ENCODE measurements at places on chromosomes 5 and 9.

DNA sequence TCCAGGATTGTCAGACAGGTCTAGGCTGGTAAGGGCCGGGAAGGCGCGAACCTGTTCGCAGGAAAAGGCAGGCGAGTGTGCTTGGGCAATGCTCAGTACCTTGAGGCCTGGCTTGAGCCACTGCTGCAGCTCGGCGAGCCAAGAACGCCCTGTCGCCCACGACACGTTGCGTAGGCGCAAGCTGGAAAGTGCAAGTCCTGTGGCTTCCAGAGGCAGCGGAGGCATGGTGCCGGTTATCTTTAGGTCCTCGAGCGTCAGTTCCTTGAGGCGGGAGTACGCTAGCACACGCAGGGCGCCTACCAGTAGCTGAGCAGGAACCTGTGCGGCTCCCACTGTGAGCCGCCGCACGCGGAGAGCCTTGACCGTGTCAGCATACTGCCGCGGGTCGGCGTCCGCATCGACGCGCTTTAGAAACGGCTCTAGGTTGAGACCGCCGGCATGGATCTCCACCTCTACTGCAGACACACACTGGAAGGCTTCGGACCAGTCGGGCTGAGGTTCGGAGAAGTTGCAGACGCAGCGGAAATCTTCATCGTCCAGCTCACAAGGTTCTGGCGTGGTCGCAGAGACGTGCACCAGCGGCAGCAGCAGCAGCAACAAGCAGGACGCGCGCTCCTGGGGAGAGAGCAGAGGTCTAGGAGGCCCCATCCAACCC, 482 bp downstream of the CD14 start:
- DNase-seq = no peak

GRCh38 chr9:15248081-15248480, 58.9 kb downstream of the TTC39B start:
- no peak for DNase-seq

DNA sequence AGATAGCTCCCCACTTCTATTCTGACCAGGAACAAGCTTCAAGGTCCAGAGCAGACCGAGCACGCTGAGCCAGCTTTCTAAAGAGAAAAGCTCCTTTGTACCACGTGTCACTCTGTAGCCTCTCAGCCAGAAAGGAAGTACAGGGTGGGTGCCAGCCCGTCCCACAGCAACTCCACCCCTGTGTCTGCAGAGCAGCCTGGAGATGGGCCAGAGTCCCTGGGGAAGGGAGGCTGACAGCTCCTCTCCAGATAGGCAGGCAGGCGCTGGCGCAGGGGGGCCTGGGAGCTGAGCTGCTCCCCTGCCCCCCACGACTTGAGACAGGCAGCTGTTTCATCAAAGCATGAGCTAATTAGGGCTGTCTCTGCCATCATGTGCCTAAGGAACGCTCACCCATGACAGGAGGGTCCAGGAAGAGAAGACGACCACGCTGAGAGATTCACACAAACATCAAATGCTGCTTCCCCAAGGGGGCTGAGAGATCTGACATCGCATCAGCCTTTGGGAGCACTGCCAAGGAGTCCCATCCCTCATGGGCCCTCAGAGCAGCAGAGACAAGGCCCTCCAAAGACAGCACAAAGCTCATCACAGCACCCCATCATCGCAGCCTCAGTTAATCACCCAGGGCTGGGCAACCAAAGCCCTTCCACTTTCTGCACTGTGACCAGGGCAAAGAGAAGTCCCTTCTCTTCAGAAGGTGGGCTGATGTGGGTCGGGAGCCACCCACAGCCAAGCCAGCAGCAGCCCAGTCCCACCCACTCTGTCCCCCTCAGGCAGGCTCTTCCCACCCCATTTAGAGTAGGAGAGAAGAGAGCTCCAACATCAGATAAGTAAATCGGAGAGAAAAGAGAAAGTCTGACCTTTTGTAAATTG, 78.5 kb upstream of the LRRTM2 start:
- DNase-seq = peak; percentile 50

DNA sequence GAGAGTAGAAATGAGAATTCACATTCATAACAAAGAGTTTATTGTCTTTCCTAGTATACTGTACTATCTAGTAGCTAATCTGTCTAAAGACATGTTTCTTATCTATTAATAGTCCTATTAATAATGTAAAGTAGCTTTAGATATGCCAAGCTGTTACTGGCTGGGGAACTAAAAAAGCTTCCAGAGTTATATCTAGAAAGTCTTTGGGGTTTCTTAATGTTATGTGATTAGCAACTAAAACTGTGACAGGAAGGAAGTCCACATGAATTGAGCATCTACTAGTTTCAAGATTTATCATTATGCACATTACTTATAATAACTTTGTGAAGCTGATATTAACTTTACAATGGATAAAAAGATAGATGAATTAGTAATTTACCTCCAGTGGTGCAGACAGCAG, 122.7 kb upstream of the CDKN2B start:
- DNase-seq = no peak

DNA sequence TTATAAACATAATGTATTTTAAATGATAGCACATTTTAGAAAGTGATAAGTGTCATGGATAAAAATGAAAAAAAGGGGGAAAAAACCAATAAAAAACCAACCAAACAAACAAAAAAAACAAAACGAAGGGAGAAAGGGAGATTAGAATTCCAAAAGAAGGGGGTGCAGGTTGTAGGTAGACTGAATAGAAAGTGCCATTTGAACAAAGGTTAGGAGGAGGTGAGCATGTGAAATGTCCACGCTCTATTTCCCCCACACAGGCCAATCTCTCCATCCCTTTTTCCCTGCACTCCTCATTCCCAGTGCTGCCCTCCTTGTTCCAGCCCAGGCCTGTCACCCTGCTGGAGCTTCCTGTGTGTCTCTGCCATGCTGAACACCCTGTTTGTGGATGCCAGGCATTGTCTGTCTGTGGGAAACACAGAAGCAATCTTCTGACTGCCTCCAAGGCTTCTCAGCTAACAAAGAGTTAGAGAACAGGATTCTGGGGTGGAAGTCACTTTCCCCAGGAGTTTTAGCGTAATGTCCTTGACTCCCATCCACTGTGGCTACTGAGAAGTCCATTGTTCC, 138.8 kb downstream of the ADAMTS16 start:
- no peak for DNase-seq

DNA sequence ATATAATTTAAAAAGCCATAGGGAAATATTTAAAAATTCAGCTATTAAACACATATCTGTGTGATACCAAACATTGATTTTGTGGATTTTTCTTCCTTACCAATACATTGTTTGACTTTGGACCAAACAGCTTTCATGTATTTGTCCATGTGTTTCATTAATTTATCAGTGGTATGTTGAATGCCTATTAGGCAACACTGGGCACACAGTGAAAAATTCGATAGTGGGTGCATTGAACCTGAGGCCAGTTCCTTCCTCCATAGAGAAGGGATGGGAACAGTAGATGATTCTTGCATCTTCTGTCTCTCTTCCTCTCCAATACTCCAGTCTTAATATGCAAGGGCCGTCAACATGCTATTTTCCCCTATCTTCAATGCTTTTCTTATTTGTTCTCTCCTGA, 110.2 kb upstream of the NR3C1 start:
- DNase-seq = no peak

DNA sequence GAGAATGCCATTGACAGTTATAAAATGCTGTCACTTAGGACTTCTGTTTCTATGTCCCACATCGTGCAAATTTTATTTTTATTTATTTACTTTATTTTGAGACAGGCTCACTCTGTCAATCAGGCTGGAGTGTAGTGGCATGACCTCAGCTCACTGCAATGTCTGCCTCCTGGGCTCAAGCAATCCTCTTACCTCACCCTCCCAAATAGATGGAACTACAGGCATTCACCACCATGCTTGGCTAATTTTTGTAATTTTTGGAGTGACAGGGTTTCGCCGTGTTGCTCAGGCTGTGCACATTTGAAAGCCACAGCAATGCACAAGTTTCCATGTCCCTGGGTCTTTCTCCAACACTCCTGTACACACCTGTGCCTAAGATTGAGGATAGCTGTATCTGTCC, 51.8 kb downstream of the ADAMTS16 start:
- DNase-seq = no peak

GRCh38 chr5:127930311-127930710, 153.3 kb upstream of the SLC12A2 start:
- DNase-seq = no peak

- no peak for DNase-seq
These were observed 20.0 kb upstream of the GCNT1 start for GRCh38 chr9:76438841-76439588.

- no peak for DNase-seq
These were observed 5.9 kb upstream of the CXXC5 start for GRCh38 chr5:139642213-139642612.

- no peak for DNase-seq
These were observed 97.6 kb upstream of the LHFPL2 start for GRCh38 chr5:78746021-78746770.

- no peak for DNase-seq
These were observed 7.8 kb upstream of the C9orf40 start for GRCh38 chr9:74960561-74960960.

GRCh38 chr5:58717303-58718007, 134.6 kb downstream of the RAB3C start:
- no peak for DNase-seq

- DNase-seq = no peak
These were observed 40.4 kb upstream of the SYNPO start for GRCh38 chr5:150599917-150600511.

Data from NCI-H510A (cell line).